ENCODE measurements at places on chromosomes 5 and 9.

DNA sequence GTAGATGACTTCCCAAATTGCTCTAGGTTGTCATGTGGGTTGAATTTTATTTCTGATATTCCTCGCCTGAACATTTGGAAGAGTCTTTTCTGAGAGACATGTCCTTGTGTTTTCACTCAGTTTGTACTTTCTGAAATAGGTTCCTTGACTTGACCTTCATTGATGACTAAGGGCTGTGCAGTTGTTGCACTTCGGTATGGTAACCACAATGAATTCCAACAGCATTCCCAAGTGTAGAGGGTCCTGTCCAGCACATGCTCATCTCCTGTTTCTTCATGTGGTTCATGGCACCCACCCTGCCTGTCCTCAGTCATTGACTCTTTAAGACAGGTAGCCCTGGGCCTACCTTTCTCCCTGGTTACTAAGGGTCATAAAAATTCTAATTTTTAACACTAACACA, 527.8 kb downstream of the MTRR start:
- DNase-seq = no peak

DNA sequence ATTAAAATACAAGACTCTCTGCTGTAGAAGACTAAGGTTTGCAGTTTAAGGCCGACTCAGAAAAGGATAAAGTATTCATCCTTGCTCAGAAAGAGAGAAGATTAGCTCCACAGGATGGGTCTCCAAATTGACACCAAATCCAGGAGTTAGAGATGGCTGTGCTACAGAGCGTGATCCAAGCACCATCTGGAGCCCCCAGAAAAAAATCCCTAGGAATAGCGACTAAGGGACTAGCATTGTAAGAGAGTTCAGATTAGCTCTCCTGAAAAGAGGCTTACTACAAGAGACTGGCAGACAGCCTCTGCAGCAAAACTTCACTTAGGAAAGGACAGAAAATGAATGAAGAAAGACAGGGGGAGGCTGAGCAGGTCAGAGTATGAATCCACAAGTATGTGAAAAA, 3.7 kb downstream of the SIL1 start:
- DNase-seq = no peak

DNA sequence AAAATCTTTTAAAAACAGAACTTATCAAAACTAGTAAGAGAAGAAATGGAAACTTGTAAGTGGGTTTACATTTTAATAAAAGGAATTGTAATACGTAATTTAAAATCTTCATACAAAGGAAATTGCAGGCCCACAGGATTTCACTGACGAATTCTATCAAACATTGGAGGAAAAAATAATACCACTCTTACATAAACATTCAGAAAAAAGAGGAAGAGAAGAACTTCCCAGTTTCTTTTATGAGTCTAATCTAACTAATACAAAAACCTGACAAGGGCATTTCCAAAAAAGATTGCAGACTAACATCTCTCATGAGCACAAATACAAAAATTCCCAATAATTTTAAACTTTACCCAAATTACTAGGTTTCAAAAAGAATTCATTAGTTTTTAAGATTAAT, 149.0 kb downstream of the RANBP17 start:
- DNase-seq = no peak

DNA sequence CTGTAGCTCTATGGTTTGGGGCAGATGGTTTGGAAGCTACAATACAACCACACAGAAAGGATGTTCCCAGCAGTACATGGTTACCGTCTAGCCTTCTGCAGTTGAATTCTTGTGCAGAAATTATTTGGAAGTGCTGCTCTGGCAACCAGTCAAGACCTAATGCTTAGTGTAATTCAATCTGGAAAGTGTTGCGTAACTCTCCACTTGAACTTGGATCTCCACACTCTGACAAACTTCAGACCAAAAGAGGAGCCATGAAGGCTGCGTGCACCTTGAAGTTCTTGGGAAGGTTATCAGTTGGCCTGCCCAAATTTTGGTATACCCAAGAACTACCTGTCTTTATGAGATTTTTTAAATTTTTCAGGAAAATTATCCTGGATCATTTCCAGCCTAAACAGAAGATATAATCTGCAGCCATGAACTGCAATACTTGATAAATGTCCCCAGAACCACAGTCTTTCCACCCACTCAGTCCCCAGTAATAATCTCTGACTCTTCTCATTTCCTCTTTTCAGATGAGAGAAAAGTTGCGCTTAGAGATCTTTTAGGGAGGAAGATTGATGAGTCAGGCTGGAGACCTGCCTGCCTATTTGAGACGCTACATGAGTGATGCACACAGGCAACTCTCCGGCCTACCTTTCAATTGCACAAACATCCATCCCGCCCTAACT, 159.9 kb downstream of the FANCC start:
- peak; percentile 65 for DNase-seq

DNA sequence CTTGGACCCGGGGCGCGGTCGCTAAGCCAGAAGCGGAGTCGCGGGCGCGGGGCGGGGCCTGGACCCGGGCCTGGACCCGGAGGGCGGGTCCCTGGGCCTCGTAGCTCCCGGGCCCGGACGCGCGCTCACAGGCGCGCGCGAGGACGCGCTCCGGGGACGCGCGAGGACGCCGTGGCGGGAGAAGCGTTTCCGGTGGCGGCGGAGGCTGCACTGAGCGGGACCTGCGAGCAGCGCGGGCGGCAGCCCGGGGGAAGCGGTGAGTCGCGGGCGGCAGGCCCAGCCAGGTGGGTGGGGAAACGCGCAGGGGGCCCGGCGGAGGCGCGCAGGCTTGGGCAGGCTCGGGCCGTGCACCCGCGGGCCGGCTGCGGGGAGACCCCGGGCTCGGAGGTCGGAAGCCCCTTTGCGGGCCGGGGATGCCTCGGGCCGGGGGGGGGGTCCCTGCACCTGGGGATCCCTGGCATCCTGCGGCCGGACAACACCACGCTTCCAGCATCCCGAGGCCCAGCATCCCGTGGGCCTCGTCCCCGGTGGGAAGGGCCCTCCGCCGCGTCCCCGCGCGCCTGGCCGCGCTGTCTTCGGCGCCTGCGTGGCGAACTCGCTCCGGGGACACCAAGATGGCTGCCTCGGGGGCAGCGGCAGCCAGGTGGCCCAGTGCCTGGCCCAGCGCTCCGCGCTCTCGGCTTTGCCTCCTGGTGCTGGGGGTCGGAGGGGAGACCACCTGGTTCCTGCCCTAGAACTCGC, at the start of gene SFXN1:
Gene SFXN1 (plus strand): TSS at position 177 of the 741 bp plus-strand sequence. CDS start 13,544 bp downstream, outside the sequence.
- peak; percentile 96 for DNase-seq

DNA sequence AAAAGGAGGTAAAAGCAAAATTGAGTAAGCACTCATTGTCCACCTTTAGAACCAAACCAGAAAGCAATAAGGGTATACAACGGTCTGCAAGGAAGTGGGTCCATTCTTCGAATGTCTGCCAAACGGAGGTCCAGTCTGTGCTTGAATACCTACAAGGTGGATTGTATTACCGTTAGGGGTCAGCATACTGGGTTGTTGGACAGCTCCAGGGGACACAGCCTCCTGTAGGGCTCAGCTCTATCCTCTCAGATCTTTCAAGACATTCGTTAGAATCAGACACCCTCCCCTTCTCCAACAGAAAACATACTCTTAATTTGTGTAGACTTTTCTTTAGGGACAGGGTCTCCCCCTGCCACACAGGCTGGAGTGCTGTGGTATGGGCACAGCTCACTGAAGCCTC, 5.5 kb downstream of the ASTN2 start:
- DNase-seq = no peak

All from GM13976 (cell line).